ENCODE measurements at places on chromosomes 12 and 14. TPM values are rescaled to one million over a fixed set of nuclear protein-coding genes. Genes with fewer than 3 reads are reported as not detected.

- no peak for DNase-seq
- H3K36me3 ChIP-seq = no peaks in the 10 kb centered on the region
- H3K4me1 ChIP-seq = no peaks in the 10 kb centered on the region
Observed at GRCh38 chr12:104155711-104156555, 17.9 kb upstream of the NFYB start.

TEAD4 gene
- 14.8 TPM for total RNA-seq

DNA sequence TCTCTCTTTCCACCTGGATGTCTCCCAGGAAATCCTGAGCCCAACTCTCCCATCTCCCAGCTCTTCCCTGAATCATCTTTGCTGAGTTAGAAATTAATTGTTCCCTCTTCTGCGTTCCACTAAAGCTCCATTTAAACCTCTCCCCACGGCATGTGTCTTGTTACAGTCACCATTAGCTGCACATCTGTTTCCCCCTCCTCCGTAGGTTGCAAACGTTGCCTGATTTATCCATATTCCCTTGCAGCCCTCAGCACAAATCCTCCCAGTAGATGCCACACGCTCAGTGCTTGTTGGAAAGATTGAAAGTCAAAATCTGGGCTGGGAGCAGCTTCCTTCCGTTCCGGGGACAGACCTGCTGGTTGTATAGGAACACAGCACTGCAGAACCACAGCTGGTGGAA is 90.4 kb downstream of the SLC24A4 start:
- H3K36me3 ChIP-seq = no peaks in the 10 kb centered on the region
- no peak overlapping the region for H3K27ac ChIP-seq
- peak; percentile 23 for DNase-seq
- no peak overlapping the region for H3K4me3 ChIP-seq

GRCh38 chr12:49631336-49631907 is 8.1 kb downstream of the PRPF40B start:
- H3K4me3 ChIP-seq = no peak overlapping the region
- no peaks in the 10 kb centered on the region for H3K27me3 ChIP-seq
- no peaks in the 10 kb centered on the region for H3K36me3 ChIP-seq
- H3K4me1 ChIP-seq = peaks cover 13% of the 10 kb centered on the region
- DNase-seq = no peak
- no peak overlapping the region for H3K27ac ChIP-seq

DNA sequence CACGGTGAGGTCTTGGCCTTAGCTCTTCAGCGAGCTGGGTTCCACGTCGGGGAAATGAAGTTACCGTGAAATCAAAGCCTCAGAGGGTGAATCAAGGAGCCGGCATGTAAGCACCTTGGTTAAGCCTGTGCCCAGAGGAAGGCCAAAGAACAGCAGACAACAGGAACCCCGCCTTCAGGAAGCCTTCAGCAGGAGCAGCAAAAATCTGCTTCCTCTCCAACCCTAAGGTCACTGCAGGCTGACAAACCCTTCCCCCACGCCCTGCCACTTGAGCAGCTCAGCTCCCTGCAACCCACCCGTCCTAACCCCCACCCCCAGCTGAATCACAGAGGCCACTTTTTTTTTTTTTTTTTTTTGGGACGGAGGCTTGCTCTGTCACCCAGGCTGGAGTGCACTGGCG is 72.9 kb upstream of the LTA4H start:
- no peaks in the 10 kb centered on the region for H3K4me1 ChIP-seq
- H3K4me3 ChIP-seq = no peak overlapping the region
- H3K27me3 ChIP-seq = peaks cover 3% of the 10 kb centered on the region
- H3K36me3 ChIP-seq = no peaks in the 10 kb centered on the region
- DNase-seq = no peak
- no peak overlapping the region for H3K27ac ChIP-seq

DNA sequence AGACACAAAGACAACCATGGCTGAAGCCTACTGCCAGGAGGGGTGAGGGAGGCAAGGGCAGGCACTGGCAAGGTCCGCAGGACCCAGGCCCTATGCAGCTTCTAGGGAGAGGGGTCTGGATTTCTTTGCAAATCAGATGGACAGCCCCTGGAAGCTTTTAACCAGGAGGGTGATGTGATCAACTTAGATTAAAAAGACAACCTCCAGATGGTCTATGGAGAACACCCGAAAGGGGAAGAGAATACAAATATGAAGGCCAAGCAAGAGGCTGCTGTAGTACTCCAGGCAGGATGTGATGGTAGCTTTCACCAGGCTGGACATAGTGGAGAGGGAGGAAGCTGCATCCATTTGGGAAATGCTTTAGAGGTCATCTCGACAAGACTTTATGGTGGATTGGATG is 83.3 kb upstream of the TSPAN11 start:
- no peaks in the 10 kb centered on the region for H3K4me1 ChIP-seq
- H3K36me3 ChIP-seq = no peaks in the 10 kb centered on the region

DNA sequence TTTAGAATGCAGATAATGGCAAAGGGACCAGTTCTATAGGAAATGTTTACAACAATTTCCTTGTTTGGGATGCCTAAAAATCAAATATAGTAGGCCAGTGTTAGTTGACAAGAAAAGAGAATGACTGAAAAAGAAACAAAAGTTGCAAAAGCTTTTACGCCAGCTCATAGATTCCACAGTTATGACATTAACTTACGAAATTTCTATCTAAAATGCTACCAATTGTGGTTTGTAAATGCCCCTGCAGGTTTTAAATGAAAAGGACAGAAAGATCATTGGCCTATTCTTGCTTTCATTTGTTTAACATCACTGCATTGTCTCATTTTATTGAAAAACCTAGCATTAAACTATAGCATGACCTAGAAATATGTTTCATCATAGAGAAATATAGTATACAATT is 345.8 kb downstream of the CCDC91 start:
- peak; percentile 89 for DNase-seq
- no peaks in the 10 kb centered on the region for H3K27me3 ChIP-seq
- no peaks in the 10 kb centered on the region for H3K36me3 ChIP-seq

DNA sequence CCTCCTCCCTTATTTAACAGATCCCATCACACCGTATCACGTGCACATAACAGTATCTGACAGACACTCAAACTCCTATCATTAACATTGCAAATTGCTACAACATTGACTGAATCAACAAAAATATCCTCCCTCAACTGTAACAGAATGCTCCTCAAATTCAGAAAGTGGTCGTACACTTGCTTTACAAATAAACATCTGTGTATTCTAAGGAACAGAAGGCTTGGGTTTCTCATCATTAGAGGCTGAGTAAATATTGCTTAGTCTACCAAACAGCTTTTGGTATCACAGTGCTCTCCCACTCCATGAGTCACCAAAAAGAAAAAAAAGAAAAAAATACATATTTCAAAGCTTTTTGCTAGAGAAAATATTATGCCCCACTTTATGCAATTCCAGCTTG is 23.9 kb downstream of the FERMT2 start:
- H3K27ac ChIP-seq = peak overlapping the region; percentile 29
- 0 out of 2 replicates have a peak overlapping the region, but pooled peaks have one; percentile 19 for H3K4me3 ChIP-seq
- no peaks in the 10 kb centered on the region for H3K36me3 ChIP-seq
- H3K27me3 ChIP-seq = no peaks in the 10 kb centered on the region
- H3K4me1 ChIP-seq = peaks cover 60% of the 10 kb centered on the region

PLCZ1 gene
- not detected for total RNA-seq

PPFIBP1 gene
- 99.7 TPM for total RNA-seq

GRCh38 chr12:27657296-27657695 is 39.0 kb upstream of the REP15 start:
- no peak overlapping the region for H3K4me3 ChIP-seq
- no peaks in the 10 kb centered on the region for H3K27me3 ChIP-seq
- H3K36me3 ChIP-seq = peaks cover 86% of the 10 kb centered on the region
- peaks cover 6% of the 10 kb centered on the region for H3K4me1 ChIP-seq

DNA sequence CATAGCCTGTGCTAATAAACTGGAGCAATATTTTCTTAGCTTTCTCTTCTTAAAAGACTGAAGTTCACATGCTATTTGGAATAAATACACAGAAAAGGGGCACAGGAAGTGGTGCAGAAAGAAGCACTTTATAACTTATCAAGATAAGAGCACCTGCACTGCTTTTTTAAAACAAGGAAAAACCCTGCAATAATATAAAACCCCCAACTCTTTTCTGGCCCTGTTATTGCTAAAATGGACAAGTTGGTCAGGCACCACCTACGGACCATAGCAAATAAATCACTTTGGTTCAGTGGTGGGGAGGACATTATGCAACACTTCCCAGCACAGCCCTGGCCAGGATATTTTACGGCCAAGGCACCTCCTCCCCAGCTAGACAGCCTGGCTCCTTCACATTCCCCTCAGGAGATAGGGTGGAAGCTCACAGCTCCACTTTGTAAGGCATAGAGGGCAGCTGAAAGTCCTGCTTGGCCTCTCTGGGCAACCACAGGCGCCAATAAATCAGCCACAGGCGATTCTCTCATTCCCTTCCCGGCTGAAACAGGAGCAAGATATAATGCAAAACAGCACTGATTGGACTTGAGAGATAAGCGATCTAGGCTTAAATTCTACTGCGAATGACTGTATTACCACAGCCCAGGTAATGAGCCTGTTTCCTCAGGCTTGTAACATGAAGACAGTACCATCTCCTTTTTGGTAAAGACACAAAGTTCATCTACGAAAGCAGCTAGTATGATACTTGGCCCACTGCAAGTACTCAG is 2.0 kb downstream of the ZBTB25 start:
- peak; percentile 79 for DNase-seq
- peak overlapping the region; percentile 99 for H3K27ac ChIP-seq
- peaks cover 39% of the 10 kb centered on the region for H3K4me1 ChIP-seq
- no peaks in the 10 kb centered on the region for H3K27me3 ChIP-seq

PRICKLE1 gene
- 13.2 TPM for total RNA-seq

SPIC gene
- total RNA-seq = not detected

GRCh38 chr12:122174155-122174845 is at the start of gene IL31:
Gene IL31 (minus strand): TSS chr12:122174221. CDS start chr12:122174172, 49 bp downstream.
- peaks cover 5% of the 10 kb centered on the region for H3K27me3 ChIP-seq
- no peaks in the 10 kb centered on the region for H3K36me3 ChIP-seq
- no peaks in the 10 kb centered on the region for H3K4me1 ChIP-seq
- no peak for DNase-seq
- no peak within 1 kb of the TSS for H3K27ac ChIP-seq

DNA sequence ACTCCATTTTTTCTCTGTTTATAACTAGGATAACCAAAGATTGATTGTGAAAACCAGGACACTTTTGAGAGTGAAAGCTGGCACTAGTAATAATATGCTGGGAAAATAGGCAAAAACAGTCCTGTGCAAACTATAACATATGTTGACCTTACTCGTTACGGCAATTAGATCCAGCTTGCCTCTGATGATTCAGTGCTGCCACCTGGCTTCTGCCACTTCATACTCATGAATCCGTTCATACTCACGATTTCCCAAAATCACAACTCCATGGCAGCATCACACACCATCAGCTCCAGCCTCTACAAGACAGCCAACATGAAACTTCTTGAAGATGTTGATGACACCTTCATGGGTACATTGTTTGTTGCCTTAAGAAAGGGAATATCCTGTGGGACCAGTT is 49.1 kb upstream of the CAND1 start:
- no peaks in the 10 kb centered on the region for H3K27me3 ChIP-seq
- H3K36me3 ChIP-seq = no peaks in the 10 kb centered on the region
- DNase-seq = peak; percentile 8
- H3K4me3 ChIP-seq = no peak overlapping the region

SERPINA5 gene
- not detected for total RNA-seq

GRCh38 chr12:112664569-112664968 is 127.0 kb upstream of the RPH3A start:
- no peaks in the 10 kb centered on the region for H3K27me3 ChIP-seq
- no peak overlapping the region for H3K27ac ChIP-seq
- no peaks in the 10 kb centered on the region for H3K36me3 ChIP-seq
- H3K4me1 ChIP-seq = no peaks in the 10 kb centered on the region
- DNase-seq = peak; percentile 6
- H3K4me3 ChIP-seq = no peak overlapping the region

DNA sequence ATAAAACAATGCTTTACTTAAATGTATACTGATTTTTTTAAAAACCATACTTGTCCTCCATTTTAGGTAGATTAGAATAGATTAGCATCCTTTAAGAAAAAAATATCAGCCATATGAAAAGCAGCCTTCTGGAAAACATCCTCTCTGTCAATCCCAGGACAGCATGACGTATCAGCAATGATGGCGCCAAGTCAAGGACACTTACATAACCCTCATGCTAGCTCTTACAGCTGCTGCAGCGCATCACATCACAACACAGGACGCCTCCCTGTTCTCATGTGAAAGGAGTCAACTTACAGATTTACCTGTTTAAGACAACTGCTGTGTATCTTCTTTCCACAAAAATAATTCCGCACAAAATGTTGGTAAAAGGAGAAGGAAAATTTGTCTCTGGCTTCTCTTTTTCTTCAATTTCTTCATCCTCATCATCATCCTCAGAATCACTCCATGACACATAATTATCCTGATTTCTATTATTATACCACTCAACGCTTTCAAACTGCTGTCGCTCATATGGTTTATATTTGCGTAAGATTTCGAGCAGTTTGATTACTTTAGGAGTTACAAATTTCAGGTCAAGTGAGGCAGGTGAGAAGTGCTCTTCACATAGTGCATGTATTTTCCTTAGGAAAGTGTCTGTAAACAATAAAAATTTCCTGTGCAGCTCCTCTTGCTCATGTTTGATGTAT is 33.3 kb downstream of the DICER1 start:
- peaks cover 52% of the 10 kb centered on the region for H3K36me3 ChIP-seq
- no peaks in the 10 kb centered on the region for H3K4me1 ChIP-seq
- H3K4me3 ChIP-seq = no peak overlapping the region
- H3K27ac ChIP-seq = no peak overlapping the region
- no peak for DNase-seq

DNA sequence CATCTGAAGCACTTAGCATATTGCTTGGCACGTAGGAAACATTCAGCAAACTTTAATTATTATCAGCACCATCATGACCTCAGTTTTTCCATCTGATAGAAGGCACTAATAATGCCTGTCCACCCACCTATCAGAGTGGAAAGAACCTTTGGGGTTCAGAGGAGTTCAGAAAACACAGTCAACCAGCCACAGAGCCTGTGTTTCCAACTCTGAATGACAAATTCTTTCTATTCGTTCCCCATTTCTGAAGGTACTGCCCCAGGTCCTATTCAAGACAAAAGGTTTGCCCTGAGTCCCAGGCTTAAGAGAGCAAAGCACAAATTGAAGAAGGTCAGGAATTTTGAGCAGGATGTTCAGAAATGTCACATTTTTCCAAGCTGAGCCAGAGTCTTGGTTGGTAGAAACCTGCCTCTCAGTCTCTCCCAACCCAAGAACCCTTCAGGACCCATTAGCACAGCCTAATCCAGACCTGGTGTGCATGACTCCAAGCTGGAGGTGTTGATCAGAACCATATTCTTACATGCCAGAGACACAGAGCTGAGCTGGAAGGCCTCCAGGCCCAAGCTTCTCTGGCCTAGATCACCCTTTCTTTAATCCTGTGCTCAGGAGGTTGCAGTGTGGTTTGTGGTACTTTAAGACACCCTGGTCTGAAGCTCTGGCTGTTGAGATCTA is 114.4 kb downstream of the TBX5 start:
- H3K27me3 ChIP-seq = no peaks in the 10 kb centered on the region
- H3K36me3 ChIP-seq = no peaks in the 10 kb centered on the region
- peak; percentile 64 for DNase-seq
- no peak overlapping the region for H3K4me3 ChIP-seq
- peaks cover 33% of the 10 kb centered on the region for H3K4me1 ChIP-seq
- H3K27ac ChIP-seq = peak overlapping the region; percentile 15

PPP4R4 gene
- total RNA-seq = 0.22 TPM

All from GM23248 (cell line).